Vagina (tissue), 2 donors: ENCODE measurements at places on chromosomes 1 and 21.

DNA sequence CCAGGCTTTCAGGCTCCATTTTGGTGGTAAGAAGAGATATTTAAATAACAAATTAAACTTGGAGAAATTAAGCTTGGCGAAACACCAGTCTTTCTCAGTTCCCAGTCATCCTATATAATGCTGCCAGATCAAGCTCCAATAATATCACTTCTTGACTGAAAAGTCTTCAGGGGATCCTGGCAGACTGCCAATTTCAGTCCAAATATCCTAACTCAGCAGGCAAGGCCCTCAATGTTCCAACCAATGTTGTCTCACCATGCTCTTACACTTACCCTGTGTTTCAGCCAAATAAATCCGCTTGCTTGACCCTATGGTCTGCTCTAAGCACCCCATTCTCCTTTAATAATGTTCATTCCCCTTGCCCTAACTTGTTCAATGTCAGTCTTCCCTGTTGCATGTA is 39.9 kb upstream of the BCL10 start:
- no peak for DNase-seq

DNA sequence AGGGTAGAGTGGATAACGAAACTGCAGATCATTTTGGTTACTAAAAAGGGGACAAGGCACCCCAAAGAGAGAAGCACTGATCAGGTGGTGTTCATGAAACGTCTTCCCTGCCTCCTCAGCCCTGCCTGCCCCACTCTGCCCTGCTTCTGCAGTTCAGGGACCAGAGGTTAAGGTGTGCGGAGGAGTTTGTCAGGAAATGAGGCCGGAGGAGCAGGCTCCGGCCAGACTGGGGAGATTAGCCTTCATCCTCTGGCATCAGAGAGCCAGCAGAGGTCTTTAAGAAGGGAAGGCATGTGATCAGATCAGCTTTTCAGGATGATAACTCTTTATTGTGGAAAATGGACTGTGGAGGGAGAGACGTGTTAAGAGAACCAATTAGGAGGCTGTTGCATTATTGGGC is 291.9 kb upstream of the NR5A2 start:
- DNase-seq: no peak

DNA sequence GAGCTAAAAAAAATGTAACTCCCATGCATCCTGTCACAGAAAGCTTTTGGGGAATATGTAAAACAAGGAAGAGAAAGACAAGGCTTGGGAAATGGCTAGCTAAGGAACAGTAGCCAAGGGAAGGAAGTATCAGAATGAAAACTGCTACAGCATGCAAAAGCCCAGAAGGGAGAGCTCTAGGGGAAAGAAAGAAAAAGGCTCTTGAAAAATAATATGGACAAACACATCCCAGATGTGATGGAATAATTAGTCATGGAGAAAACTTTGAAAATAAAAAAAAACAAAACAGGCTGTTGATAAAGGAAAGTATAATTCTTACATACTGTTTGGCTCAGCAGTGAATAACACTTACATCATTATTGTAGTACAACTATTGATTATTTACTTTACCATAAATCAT is 47.9 kb upstream of the VCAM1 start:
- DNase-seq: no peak

- DNase-seq: no peak
Observed at GRCh38 chr1:194809665-194810064, 1623.3 kb upstream of the B3GALT2 start.

- DNase-seq: no peak
Observed at GRCh38 chr1:111565079-111565478, 54.5 kb upstream of the RAP1A start.

- DNase-seq: no peak
Observed at GRCh38 chr1:2934156-2934540, 87.1 kb upstream of the ACTRT2 start.

DNA sequence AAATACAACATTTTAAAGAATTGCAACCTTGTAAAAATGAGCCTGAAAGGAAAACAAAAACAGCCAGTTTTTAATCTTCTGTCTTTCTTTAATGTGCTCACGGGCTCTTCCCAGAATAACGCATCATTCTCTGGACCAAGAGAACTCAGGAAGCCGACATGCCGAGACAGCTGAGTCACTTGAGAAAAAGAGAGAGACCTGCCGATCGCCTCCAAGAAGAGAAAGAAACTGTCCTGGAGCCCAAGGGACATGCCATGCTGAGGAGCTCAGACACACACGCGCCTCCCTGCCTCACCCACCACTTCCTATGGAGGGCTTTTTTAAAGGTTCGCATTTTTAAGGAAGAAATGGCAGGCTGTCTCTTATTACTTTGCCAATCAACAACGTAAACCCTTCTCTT is 176.4 kb downstream of the ZNF281 start:
- DNase-seq: no peak

GRCh38 chr1:158916085-158916484 is 15.3 kb upstream of the PYHIN1 start:
- no peak for DNase-seq

DNA sequence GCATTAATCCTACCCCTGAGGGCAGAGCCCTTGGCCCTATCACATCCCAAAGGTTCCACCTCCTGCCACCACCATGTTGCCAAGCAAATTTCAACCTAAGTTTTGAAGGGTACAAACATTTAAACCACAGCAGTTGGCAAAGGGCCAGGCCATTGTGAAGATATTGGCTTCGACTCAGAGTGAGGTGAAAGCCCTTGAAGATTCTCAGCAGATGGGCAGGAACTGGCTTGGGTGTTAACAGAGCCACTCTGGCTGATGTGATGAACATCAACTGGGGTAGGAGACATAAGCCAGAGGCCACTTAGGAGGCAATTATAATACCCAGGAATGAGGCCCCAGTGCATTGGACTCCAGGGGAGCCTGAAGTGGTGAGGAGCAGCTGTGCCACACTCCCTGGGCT is 207.7 kb upstream of the KAZN start:
- DNase-seq: no peak

GRCh38 chr1:111164151-111164550 is 24.1 kb downstream of the CEPT1 start:
- no peak for DNase-seq

- no peak for DNase-seq
Observed at GRCh38 chr1:22778862-22779520, 68.4 kb downstream of the EPHB2 start.

GRCh38 chr1:76640092-76640491 is 227.2 kb upstream of the ST6GALNAC5 start:
- DNase-seq: no peak

DNA sequence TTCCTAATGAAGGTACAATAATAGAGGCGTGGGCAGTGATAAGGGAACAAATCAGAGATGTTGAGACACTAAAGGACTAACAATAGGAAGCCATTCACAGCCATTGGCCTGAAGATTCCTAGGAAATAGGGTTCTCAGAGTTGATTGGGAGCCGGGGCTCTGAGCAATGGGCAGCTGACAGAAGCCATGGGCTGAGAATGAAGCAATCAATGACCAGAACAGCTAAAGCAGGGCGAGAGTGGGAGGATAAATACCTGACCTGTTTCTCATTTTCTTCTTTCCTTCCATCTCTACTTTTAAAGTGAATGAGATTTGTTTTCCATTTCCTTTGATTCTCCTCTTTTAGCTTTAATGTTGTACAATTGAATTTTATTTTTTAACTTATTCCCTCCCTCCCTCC is 774.7 kb upstream of the ADGRL4 start:
- DNase-seq: no peak

DNA sequence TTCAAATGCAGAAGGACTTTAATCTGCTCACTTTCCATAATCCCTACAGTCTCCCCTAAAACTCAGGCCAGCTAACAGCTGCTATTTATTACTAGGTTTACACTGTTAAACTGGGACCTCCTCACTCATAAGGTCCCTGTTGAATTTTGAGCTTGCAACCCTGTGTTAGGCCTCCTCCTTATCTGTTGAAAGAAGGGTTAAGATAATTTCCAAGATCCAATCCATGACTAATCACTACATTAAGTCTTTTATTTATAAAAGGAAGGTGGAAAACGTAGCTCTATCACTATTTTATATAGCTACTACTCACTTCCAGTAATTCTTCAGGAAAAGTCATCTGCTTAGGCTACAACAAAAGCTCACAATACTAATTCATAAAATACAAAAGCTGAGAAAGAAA is 79.5 kb downstream of the EVI5 start:
- no peak for DNase-seq

DNA sequence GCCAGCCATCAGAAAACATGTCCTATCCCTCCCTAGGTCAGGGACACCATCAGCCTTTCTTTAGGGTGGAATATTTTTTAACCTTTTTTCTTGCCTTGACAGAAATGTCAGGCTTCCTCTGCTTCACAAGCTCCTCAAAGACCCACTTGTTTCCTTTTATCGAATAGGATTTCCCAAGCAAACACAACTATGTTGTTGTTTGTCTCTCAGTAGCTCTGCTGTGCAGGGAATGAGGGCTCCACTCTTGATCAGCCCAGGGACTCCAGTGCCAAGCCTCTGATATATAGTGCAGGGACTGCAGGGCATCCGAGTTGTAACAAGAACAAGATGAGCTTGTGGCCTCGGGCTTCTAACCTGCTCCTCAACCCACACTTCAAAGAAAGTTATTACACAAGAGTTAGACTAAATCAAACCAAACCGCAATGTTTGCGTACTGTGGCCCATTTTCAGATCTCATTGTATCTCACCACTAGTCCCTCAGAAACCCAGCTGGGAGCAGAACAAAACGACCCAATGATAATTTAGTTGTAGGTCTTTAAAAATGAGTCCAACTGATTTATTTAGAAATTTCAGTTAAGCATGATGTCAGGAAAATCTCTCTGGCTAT is 108.1 kb downstream of the ATG4C start:
- no peak for DNase-seq

DNA sequence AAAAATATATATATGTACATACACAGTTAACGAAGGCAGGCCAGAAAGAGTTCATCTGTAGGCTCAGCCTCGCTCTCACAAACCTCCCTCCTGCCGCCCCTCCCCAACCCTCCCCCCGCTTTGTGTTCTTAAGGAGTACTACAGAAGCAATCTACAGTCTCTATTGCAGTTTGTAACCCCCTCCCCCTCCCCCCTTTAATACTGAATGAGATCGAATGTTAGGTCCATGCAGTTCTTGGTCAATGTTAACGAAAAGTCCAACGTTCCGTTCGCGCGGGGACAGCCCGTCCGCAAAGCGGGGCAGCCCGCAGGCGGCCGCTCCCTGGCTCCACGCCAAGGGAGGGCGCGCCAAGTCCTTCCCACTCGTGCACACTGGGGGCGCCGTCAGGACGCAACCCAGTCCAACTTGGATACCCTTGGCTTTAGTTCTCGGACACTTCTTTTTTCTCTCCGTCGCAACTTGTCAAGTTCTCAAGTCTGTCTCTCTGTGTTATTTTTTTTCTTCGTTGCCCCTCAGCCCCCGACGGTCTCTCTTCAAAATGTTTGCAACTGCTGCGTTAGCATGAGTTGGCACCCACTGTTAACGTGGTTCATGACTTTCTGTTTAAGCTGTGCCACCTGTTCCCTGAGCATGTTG is 2.2 kb downstream of the JUN start:
- DNase-seq: no peak

DNA sequence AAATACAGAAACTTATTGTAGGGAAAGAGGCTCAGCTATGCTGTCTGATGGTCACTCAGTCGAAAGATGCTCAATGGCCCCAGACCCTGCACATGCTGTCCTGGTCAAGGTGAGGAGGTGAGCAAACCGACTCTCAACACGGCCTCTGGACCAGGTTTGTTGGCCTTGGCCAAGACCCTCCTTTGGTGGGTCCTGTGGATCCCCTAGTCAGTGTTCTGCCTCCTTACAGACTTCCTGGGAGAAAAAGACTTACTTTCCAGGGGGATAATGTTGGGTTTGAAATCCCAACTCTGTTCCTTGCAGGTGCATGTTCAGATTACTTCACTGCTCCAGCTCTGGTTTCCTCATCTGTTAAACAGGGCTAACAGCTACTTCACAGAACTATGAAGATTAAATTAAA is 53.8 kb downstream of the FAM78B start:
- DNase-seq: peak; percentile 52

GRCh38 chr1:211978596-211978995 is 56.8 kb downstream of the INTS7 start:
- DNase-seq: no peak

DNA sequence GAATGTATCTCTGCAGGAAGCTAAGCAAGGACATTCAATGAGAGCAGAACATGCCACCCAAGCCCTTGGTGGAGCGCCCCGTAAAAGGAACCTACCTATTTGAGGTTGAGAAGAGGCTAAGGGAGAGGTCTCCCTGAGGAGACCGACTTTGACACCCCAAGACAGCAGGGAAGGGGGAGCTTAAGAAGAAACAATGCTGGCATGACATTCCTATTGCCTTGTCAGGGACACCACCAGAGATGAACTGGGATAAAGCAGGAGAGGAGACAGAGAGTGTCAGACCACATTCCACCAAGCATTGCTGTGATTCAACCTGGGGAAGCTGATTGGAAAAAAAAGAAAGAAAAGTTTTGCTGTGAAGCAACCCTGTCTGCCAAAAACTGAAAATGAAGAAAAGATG is 13.3 kb upstream of the S100A2 start:
- no peak for DNase-seq

GRCh38 chr21:27277110-27277509 is 310.2 kb upstream of the ADAMTS5 start:
- DNase-seq: no peak

DNA sequence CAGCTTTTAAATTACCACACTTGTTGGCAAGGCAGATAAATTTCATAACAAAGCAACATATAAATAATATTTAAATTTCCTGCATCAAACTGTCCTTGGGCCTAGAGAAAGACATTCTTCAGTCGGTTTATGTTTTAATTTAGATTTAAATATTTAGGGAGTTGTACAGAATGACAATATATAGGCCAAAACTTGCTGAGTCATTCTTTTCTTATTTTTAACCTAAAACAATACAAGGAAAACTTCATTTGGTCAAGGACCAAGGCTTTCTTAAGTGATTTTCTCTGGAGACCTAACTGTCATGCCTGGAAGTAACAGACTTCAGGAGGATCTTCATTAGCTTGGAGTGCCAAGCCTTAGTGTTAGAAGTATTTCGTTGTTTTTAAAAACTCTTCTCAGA is 5.6 kb downstream of the MAP10 start:
- DNase-seq: no peak

GRCh38 chr1:7491109-7491817 is 279.8 kb upstream of the VAMP3 start:
- no peak for DNase-seq

DNA sequence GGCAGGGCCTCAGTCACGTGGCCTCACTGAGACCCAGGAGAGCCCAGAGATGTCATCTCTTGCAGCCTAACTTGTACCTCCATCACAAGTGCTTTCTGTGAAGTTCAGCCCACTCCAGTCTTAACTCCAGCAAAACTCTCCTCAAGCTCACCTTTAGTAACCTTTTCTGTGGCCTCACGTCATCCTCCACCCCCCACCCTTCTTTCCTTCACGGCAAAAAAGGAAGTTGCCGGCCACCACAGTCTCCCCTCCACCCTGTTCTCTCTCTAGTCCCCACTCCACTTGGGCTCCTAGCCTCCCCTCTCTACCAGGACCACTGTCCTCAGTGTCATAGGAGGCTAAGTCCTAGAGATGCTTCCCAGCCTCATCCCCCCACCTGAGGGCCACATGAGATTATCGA is 106.9 kb downstream of the LACTBL1 start:
- DNase-seq: no peak
